HL-60 (cell line): ENCODE measurements at places on chromosomes 11 and 22.
A peak's percentile ranks its signal among the peaks of the same experiment; 100 is the strongest.

- no peak for DNase-seq
Observed at GRCh38 chr11:69545976-69546617, 64.6 kb downstream of the LINC01488 start.

DNA sequence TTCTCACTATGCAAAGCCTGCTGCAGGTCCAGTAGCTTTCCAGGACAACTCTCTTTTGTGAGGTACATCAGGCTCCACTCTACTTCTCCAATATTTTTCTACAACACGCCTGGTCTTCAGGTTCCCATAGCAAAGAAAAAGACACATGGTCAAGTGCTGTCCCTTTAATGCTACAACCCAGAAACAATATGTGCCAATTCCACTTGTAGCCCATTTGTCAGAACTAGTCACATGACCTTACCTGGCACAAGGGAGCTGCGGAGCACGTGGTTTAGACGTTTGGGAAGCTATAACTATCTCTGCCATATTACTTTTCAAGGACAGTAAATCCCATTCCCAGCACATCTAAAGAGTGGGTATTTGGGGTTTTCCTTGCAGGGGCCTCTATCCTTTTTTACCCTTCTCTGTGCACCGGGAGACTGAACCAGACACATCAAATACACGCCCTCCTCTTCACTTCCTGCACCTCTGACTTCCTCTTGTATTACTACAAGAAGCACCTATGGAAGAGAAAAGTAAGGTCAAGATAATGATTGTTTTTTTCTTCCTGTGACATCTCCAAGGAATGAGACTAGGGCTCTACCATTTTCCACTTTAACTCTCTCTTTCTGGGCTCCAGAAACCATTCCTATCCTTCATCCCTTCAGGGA lies 237.6 kb downstream of the ETS1 start:
- DNase-seq = no peak

- no peak for DNase-seq
Observed at GRCh38 chr11:17633987-17634775, 85.2 kb upstream of the MYOD1 start.

DNA sequence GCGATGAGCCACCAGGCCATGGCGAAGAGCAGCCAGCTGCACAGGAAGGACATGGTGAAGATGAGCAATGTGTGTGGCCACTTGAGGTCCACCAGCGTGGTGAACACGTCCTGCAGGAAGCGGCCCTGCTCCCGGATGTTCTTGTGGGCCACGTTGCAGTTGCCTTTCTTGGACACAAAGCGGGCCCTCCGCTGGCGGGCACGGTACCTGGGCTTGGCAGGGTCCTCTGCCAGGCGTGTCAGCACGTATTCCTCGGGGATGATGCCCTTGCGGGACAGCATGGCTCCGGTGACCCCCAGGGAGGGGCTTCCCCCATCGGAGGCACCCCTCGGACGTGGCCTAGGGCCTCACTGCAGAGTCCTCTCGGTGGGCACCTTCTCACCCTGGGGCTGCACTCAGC lies 648 bp downstream of the KCNJ11 start:
- DNase-seq = no peak

GRCh38 chr22:31289344-31289743 lies 2.9 kb downstream of the PIK3IP1 start:
- no peak for DNase-seq

- peak; percentile 48 for DNase-seq
Observed at GRCh38 chr11:5004424-5005274, 10.0 kb downstream of the OR51L1 start.

DNA sequence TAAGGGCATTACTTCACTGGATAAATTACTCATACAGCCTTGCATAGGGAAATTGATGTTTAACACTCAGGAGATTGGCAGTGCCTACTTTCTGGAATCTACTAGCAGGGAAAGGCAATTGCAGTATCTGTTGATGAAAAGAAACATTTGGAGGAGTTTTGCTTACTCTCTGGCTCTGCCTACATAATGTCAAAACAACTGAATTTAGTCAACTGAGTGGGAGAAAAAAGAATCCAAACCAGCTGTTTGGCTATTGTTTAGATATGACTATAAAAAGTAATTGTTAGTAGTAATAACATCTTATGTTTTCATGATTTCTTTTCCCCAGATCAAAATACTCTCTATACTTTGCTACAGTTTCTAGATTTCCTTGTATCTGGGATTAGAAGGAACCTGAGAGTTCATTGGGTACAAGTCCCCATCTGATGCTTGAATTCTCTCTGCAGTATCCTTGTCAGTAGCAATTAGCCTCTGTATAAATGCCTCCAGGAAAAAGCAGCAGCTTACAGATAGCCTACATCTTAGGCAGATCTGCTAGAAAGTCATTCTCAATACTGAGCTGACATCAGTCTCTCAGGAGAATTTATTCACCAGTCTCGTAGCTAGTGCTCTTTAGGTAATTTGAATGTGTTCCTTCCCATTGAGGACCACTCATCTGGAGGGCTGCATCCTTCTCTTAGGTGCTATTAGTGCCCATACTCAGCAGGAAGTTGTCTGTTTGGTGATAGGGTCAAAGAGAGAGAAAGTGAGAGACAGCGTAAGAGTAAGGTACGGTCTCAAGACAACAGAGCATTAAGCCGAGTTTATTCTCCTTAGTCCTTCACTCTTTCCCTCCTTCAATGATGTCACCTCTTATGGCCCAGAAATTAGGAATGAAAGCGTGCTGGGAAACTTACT lies 185.9 kb upstream of the CCDC90B start:
- no peak for DNase-seq

GRCh38 chr22:43821606-43822425 lies 9.7 kb upstream of the EFCAB6 start:
- DNase-seq = no peak

- no peak for DNase-seq
Observed at GRCh38 chr11:69744435-69744834, 30.7 kb downstream of the FGF4 start.

DNA sequence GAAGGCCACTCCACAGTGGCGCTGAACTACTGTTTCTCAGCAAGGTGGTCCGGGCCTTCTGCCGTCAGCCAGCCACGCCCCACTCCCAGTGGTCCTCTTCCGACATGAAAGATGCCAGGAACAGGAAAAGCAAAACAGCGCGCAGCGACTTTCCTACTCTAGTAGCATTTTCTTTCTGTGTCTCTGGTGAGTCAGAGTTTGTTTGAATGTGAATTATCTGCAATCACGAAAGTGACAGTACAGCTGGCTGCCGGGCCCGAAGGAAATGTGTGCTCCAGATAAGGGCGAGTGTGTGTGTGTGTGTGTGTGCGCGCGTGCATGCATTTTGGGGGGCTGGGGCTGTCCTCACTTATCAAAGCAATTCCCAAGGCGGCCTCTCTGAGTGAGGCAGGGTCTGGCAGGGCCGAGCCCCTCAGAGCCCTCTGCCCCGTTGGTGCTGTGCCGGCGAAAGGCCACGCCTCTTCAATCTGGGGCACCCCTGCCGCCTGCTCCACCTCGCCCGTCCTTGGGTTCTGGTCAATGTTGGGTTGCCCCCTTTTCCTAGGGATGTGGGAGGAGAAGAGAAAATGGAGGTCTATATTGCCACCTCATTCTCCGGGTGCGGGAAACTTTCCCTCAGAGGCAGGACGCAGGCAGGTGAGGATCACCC lies 288.5 kb downstream of the KIRREL3 start:
- no peak for DNase-seq

DNA sequence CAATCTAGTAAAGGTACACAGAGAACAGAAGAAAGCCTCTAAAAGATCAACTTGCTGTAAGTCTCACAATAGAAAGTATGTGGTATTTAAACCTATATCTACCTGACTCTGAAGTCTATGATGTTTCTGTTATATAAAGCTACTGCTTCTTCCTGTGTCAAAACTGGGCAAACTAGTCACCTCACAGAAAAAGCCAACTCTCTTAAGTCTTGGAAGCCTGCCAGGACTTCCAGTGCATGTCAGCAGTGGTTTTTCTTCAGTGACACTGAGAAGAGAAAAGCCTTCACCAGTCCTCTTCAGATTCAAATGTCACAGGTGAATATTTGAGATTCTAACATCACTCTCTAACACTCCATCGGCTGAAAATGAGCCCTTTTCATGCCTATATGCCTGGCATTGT lies 808.0 kb downstream of the DLG2 start:
- no peak for DNase-seq

DNA sequence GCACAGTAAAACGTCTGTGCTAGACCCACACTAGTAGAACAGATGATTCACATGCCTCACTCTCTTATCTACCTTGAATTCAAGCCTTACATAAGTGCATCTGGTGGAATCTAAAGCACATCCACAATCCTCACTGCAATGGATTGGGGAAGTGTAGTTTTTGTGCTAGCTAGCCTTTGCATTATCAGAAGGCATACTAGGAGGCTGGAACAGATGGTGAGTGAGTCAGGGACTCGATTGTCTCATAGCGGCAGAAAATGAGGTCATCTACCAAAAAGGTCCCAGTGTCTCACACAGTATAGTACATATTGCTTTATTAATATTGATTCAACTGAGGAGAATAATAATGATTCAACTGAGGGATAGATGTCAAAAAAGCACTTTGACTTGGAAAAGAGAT lies 9.3 kb downstream of the MSANTD4 start:
- DNase-seq = no peak

GRCh38 chr11:115527534-115528125 lies 23.4 kb upstream of the CADM1 start:
- DNase-seq = no peak

GRCh38 chr11:96065379-96065778 lies 141.5 kb upstream of the MTMR2 start:
- no peak for DNase-seq

DNA sequence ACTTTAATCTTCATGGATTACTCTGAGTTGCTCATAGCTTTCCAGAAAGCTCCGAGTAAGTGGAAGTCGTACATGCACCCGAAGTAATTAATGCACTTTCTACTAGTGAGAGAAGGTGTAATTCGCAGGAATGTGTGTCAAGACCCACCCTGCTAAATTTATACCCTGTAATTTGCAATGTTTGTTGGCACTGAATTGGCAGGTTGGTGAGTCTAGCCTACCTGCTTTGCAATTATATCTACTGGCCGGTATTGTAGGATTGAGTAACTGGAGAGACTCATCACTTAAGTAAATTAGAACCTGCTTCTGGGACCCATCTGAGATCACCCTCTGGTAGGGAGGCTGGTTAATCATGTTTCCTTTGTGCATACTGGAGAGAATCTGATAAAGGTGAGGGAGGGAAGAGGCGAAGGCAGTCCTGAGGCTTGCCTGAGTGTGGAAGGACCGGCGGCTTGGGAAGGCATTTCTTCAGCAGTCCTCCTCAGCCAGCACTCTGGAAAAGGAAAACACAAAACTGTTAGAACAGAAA lies 63.3 kb downstream of the LDLRAD3 start:
- DNase-seq = no peak

- no peak for DNase-seq
Observed at GRCh38 chr22:36415415-36416168, 27.8 kb upstream of the MYH9 start.

GRCh38 chr11:36155770-36156160 lies 133.5 kb downstream of the COMMD9 start:
- no peak for DNase-seq
